Osteoblast (primary cell): ENCODE measurements at places on chromosomes 3 and 15. TPM values are rescaled to one million over a fixed set of nuclear protein-coding genes. Genes with fewer than 3 reads are reported as not detected.
A peak's percentile ranks its signal among the peaks of the same experiment; 100 is the strongest.

DNA sequence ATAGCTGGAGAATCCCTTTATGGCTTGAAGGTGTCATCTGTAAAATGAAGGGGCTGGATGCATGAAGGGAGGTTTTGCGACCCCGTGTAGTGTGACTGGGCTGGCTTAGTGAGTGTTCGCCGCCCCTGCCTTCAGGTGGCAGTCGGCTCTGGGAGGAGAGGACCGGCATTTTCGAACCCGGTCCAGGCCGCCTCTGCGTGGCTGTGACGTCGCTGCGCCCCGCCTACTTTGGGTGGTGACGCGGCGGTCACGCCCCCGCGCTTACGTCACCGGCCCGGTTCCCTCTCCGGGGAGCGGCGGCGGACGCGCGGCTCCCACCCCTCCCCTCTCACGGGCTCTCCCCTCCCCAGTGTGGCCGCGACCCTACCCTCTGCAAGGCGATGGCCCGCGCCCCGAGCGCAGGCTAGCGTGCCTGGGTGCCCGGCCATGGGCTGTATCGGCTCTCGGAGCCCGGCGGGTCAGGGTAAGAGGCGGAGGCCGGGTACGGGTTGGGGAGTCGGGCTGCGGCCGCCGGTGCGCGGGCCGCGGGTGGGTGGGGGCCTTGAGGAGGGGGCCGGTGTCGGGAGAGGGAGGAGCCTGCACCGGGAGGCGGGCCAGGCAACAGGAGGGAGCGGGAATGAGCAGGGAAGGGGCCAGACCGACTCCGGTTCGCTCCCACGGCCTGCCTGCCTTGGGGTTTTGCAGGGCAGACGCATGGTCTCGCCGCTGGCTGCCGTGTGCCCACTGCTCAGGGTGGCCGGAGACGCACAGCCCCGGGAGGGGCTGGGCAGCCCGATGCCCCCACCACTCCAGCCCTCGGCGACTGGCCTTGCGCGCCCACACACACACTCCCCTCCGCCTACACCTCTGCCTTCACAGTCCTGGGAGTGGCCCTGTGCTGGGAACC lies 1.5 kb upstream of the FAM131A start:
- H3K27me3 ChIP-seq = no peaks in the 10 kb centered on the region
- H3K4me1 ChIP-seq = peaks cover 63% of the 10 kb centered on the region
- peak overlapping the region; percentile 97 for H3K27ac ChIP-seq
- DNase-seq = peak; percentile 97

- DNase-seq = no peak
- no peak overlapping the region for H3K4me3 ChIP-seq
- H3K36me3 ChIP-seq = no peaks in the 10 kb centered on the region
- peaks cover 47% of the 10 kb centered on the region for H3K27me3 ChIP-seq
These were observed 257.6 kb upstream of the TLE3 start for GRCh38 chr15:70355275-70355795.

DNA sequence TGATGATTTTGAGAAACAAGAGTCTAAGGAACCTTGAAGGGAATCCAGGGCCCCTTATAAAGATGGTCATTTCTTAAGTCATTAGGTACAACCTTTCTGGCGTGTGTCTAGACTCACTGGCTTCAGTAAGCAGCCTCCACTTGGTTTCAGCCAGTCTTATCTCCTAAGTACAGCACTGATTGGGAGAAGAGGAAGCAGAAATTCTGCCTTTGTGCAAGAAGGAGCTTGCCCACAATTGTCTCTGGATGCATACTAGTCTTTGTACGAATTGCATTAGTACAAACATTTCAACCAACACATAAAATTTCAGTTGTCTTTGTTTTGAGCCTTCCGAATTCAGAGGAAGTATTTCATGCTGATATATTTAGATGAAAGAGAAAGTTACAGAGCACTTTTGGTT lies 139.4 kb downstream of the SLCO3A1 start:
- no peaks in the 10 kb centered on the region for H3K27me3 ChIP-seq
- no peak overlapping the region for H3K27ac ChIP-seq
- no peak overlapping the region for H3K4me3 ChIP-seq
- no peaks in the 10 kb centered on the region for H3K36me3 ChIP-seq
- H3K4me1 ChIP-seq = no peaks in the 10 kb centered on the region

- H3K4me3 ChIP-seq = no peak overlapping the region
- H3K36me3 ChIP-seq = peaks cover 37% of the 10 kb centered on the region
- peaks cover 27% of the 10 kb centered on the region for H3K4me1 ChIP-seq
- no peaks in the 10 kb centered on the region for H3K27me3 ChIP-seq
These were observed 26.2 kb downstream of the AAGAB start for GRCh38 chr15:67228286-67228685.

DNA sequence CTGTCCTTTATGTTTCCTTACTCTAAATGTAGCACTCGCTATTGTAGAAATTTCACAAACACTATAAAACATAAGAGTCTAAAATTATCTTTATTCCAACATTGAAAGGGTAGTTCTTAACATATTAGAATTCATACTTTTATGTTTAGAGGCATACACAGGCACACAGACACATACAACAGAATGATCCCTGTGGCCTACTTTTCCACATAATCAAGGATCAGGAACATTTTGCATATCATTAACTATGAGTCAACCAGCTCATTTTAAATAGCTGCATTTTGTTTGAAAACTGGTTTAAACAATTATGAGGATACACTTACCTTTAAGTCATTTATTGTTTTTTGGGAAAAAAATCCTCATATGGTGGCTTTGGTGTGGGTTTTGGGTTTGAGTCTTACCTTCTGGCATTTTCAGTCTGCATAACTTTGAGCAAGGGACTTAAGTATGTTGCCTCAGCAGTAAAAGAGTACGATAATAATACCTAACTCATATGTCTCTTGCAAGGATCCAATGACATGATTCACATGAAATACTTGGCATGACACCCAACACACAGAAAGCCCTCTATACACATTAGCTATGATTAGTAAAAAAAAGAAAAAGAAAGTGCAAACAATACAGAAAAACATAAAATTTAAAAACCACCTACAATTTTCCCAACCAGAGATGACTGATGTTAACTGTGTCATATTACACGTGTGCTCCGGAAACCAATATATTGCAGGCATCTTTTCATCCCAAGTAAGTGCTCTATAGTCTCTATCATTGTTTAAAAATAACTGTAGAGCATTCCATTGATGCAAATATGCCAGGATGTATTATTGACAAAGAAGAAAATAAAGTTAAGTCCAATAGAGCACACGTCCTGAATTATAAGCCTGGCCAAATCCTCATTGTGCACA lies 213.1 kb upstream of the ADAMTS9 start:
- no peak overlapping the region for H3K4me3 ChIP-seq
- no peak overlapping the region for H3K27ac ChIP-seq
- H3K36me3 ChIP-seq = no peaks in the 10 kb centered on the region
- H3K4me1 ChIP-seq = no peaks in the 10 kb centered on the region

GRCh38 chr3:55634345-55634744 lies 147.2 kb upstream of the WNT5A start:
- no peak for DNase-seq
- H3K27me3 ChIP-seq = no peaks in the 10 kb centered on the region
- H3K4me3 ChIP-seq = no peak overlapping the region
- H3K4me1 ChIP-seq = no peaks in the 10 kb centered on the region

Gene SPATA12
- total RNA-seq = not detected in 2 replicates

Gene WDR93
- total RNA-seq = under 0.01 and 0.36 TPM in 2 replicates

Gene AGBL1
- total RNA-seq = not detected in 2 replicates
